Thymus (tissue), 14 donors: ENCODE measurements at places on chromosomes 13 and 19.
A peak's percentile ranks its signal among the peaks of the same experiment; 100 is the strongest.

- DNase-seq, result peak; percentile 34
These were observed 1419.8 kb downstream of the UQCRFS1 start for GRCh38 chr19:27793128-27793643.

- DNase-seq, result no peak
These were observed 491.3 kb upstream of the KLF12 start for GRCh38 chr13:74625541-74625940.

DNA sequence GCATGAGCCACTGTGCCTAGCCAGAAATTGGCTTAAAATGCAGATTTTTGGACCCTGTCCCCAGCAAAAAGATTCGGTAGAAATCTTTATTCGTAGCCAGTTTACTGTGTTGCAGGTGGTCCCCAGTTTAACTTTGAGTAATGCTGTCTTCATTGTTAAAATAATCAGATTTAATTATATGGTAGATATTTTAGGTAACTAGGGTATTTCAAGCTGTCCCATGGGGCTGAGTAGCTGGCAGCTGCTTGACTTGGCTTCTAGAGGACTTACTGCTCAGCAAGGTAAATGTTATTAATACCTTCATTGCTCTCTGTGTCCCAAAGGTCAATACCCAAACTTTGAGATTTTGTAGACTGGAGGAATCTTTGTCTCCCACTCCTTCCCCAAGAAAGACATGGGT, 21.1 kb downstream of the LSM14A start:
- DNase-seq, result no peak

DNA sequence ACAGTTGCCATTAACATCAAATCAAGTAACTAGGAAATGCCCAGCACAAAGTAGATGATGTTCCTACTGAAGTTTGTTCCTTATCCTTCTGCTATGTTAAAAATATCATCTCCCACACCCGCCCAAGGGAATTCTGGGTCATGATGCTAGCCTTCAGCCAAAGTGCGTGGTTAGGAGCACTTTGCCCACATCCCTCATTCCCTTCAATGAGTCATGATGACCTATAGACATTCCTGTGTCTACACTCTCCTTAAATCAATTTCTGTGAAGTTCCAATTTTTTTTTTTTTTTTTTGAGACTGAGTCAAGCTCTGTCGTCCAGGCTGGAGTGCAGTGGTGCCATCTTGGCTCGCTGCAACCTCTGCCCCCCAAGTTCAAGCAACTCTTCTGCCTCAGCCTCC, 17.0 kb downstream of the RXFP2 start:
- DNase-seq, result no peak

GRCh38 chr19:2777952-2778683, 5.0 kb downstream of the SGTA start:
- DNase-seq, result no peak

DNA sequence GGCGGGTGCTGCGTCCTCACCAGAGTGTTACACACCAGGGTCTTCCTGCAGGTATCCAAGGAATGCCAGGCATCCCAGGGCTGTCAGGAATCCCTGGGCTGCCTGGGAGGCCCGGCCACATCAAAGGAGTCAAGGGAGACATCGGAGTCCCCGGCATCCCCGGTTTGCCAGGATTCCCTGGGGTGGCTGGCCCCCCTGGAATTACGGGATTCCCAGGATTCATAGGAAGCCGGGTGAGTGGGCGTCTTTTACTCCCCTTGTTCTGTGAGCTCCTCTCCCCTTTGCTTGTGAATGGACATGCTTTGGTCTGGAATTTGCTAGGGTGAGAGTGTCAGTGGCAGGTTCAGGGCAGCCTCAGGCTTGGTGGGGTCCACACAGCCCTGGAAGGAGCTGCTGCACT, 75.9 kb downstream of the RAB20 start:
- no peak for DNase-seq

- no peak for DNase-seq
These were observed 11.8 kb downstream of the PALM start for GRCh38 chr19:720345-721160.

DNA sequence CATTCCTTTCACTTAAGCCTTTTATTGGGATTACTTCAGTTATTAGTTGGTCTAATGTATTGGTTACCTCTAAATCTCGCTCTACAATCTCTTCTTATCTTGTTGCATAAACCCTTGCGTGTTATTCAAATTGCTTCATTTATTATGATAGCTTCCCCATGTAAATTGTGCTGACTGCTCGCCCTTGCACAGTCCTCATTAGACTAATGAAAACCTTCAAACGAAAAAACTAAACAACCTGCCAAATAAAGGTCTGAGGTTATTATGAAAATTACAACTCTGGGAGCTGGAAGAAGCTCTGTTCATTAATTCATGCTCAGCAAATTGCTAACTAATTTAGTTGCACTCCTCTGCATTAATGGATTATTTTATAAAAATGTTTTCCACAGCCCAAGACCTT, 320.1 kb downstream of the DACH1 start:
- DNase-seq, result no peak

- DNase-seq, result no peak
These were observed 109.9 kb downstream of the FRY start for GRCh38 chr13:32141462-32141861.

GRCh38 chr19:34990578-34991192, 9.4 kb upstream of the GRAMD1A start:
- no peak for DNase-seq

DNA sequence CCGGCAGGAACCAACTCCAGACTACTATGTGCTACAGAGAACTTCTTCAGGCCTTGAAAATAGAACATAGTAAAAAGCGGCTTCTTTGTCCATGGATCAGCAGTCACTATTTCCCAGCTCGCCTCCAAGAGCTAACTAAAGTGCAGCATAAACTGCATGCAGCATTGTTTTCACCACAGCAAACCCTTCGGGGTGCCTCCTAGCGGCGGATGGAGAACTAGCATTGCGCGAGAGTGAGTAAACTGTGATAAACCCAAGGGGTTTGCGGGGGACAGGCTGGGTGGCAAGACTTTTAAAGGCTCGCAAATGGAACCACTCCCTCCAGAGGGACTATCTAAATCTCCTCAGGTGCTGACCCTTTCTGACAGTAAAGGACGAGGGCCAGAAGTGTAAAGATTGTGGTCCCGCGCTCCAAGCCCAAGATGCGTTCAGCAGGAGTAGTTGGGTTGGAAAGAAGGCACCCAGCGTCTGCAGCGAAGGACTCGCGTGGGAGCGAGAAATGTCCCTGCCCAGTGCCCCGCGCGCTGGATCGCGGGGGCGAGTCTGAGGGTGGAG, 21.5 kb upstream of the SGCG start:
- no peak for DNase-seq

DNA sequence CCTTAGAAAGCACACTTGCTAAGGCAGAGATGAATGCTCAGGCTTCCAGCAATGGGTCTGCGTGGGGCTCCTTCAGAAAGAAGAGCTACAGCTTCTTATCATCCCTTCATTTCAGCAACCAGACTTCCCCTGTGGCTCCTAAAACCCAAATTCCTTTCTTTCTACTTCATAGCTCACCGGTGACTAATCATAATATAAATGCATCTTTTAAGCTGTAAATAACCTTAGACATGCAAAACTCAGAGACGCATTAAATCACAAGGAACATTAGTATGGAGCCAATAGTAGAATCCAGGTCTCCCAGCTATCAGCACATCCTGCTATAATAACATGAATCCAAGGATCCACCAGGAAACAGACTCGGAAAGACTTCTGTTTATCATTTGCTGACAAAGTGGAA, 375.6 kb downstream of the COG6 start:
- DNase-seq, result no peak

- no peak for DNase-seq
These were observed at the start of gene KLF1 for GRCh38 chr19:12886969-12887747. TSS of gene KLF1 (minus strand) at chr19:12887201. CDS start at chr19:12887140, 61 bp downstream.

DNA sequence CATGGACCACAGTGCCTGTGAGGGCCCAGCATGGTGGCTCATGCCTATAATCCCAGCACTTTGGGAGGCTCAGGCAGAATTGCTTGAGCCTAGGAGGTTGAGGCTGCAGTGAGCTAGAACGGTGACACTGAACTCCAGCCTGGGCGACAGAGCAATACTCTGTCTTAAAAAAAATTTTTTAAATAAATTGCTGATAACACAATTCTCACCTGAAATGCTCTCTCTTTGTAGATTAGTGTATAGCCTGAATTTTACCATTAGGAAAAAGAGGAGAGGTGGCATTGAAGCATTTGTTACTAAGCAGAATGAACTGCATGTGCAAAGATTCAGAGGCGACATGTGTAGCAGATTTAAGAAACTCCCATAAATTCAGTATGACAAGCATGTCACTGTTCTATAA, 29.1 kb upstream of the MAP3K10 start:
- DNase-seq, result no peak

DNA sequence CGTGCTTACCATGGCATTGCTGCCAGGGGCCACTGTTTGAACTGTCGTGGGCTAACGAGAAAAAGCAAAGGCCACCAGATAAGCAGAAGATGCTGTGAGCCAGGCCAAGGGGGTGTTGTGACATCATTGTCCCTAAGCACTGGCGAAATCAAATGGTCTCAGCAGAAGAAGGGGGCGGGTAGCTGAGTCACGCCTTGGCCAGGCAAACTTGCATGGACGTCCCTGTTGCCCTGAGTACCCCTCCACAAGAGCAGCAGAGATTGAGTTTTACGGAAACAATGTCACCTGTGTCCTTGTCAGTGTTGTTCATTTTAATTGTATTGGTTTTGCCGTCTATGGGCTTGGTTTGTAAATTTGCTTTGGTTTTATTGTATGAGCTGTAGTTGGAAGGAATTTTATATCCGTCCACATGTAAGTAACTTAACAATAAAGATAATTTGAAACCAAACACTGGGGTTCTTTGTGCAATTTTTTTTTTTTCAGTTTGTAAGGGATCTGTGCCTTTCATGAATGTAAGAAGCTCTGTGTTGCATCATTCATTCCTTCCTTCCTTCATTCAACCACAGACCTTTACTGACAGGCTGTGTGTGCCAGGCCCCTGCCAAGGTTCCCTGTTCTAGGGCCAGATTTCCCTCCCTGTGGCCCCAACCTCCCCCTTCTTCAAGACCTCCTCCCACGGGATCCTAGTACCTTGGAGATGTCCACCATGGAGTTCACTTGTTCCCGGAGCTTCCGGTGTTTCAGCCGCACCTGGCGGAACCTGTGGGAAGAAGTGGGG, 12.3 kb downstream of the KCNN4 start:
- no peak for DNase-seq

GRCh38 chr13:56335775-56336174, 804.9 kb upstream of the PRR20A start:
- no peak for DNase-seq

DNA sequence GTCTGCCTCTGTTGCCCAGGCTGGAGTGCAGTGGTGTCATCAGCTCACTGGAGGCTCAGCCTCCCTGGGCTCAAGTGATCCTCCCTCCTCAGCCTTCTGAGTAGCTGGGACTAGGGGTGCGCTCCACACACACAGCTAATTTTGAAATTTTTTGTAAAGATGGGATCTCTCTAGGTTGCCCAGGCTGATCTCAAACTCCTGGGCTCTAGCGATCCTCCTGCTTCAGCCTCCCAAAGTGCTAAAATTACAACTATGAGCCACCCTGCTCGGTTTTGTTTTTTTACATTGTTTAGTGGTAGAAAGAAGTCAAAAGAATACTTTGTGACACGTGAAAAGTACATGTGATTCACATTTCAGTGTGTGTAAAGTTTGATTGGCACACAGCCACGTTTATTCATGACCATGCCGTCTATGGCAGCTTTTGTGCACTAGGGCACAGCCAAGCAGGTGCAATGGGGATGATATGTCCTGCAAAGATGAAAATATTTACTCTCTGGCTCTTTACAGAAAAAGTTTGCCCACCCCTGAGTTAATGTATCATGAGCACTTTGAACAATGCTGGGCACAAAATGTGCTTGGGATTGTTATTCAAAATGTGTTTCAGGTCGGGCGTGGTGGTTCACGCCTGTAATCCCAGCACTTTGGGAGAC, 16.2 kb upstream of the NFIC start:
- no peak for DNase-seq

GRCh38 chr19:13441810-13442512, 64.3 kb downstream of the CACNA1A start:
- peak; percentile 48 for DNase-seq

DNA sequence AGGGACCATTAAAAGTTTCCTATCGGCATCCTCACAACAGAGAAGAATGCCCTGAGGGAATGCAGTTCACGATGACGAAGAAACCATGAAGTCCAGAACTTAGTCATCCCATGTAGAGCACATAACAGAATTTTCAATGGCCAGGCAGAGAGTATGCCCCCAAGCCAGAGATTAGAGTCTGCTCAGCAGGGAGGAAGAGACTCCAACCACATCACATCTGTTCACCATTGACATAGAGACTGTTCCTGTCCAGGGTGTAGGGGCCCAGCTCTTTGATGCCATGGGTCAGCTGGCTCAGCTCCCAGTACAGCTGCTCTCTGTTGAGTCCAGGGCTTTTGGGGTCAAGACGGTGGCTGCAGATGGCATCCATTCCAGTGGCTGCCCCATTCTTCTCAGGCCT, 68.2 kb downstream of the MBD3L1 start:
- DNase-seq, result no peak

- DNase-seq, result no peak
These were observed 47.4 kb downstream of the COG3 start for GRCh38 chr13:45512098-45512496.

DNA sequence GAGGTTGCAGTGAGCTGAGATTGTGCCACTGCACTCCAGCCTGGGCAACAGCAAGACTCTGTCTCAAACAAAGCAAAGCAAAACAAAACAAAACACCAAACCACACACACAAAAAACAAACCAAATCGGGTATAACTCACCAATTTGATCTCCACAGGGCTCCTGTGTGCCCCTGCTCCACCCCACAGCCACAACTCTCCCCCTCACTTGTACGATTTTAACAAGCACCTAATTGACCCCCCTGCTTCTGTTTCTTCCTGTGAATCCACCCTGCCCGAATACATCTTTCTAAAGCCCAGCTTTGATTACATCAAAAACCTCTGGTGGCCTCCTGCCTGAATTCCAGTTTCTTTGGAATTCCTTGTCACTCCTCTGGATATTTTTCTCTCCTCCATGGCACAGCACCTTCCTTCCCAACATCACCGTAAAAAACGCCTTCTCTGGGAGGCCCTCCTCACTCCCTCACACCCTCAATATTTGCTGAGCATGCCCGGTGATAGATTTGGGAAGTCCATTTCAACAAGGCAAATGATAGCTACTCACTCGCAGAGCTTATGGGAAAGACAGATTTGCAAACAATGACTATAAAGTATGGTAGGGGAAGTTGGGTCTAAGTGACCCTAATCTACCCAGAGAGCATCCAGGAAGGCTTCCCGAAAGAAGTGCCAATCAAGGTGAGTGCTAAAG, 11.6 kb upstream of the RANBP3 start:
- no peak for DNase-seq

GRCh38 chr19:17406887-17407196, 1.4 kb upstream of the BST2 start:
- no peak for DNase-seq

DNA sequence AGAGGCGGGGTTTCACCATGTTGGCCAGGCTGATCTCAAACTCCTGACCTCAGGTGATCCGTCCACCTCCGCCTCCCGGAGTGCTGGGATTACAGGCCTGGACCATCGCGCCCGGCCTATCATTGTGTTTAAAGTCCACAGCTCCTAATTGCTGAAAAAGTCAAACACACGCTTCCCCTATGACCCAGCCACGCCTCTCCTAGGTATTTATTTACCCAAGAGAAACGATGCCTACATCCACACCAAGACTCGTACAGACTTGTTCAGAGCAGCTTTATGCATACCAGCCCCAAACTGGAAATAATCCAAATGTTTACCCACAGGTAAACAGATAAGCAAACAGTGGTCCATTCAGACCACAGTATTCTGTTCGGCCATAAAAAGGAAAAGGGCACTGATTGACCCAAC, 15.1 kb downstream of the ZNRF4 start:
- DNase-seq, result no peak

GRCh38 chr19:29564574-29565005, 38.8 kb downstream of the VSTM2B start:
- DNase-seq, result no peak
